ENCODE measurements at places on chromosomes 2 and 18.

DNA sequence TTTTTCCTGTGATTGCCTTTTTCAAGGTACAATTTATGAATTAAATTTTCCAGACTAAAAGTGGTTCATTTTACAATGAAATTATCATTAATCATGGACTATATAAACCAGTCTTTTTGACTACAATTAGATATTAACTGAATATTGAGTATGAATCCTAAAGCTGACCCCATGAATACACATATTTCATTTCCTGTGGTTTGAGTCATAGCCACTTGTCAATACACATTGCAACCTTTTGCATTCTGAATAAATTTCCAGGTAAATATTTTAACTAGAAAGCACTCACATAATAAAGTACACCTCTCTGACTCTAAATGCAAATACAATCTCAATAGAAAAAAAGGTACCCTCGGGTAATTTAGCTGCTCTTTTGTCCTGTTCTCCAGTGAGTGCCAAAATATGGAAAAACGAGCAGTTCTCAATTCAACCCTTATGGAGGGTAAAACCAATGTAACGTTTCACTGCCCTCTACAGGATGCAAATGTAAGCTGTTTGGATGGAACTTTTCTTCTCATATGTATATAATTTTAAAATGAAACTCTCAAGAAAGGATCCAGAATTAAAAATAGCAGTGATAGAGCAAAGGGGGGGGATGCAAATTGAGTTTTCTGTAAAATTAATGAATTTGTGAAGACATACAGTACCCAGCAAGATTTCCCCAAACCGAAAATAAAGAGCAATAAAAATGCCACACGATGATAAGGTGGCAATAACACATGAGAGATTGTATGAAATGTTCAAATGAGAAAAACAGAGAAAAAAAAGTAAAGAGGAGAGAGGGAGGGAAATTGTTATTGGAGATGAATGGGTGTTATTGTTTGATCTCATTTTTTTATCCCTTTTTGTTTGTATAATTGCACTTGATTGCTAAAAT lies 1795.7 kb upstream of the PIK3C3 start:
- no peak for DNase-seq

GRCh38 chr18:13501891-13502290 lies 224.5 kb downstream of the FAM210A start:
- no peak for DNase-seq

GRCh38 chr18:26190506-26190905 lies 35.7 kb upstream of the TAF4B start:
- no peak for DNase-seq

GRCh38 chr2:229050133-229050532 lies 221.0 kb downstream of the PID1 start:
- DNase-seq, result no peak

DNA sequence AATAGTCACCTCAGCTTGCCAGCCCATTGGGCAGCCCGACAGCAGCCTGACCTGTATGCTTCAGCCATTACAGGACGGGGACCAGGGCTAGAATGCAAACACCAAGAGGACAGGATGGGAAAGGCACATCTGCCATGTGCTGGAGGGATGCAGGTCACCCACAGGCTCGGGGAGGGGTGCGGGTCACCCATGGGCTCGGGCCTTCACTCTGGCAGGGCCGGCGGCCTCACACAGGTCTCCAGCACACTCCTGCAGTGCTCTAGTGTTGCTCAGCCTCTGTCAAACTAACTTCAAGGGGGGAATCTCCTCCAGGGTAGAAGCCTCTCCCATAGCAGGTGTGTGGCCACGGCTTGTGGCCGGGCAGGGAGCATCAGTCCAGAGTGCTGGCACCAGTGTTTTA lies 222.5 kb downstream of the SEPTIN10 start:
- no peak for DNase-seq

DNA sequence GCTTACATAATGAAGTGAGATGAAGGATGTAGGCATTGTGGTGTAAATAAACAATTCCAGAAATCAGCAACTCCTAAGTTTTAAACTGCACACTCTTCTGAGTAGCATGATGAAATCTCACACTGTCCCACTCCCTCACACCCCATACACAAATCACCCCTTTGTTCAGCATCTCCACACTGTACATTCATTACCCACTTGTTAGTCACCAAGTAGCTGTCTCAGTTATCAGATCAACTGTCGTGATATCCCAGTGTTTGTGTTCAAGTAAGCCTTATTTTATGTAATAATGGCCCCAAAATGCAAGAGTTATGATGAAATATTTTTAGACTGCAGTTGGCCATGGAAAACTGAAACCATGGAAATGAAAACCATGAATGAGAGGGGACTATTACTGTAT lies 135.7 kb downstream of the GRB14 start:
- no peak for DNase-seq

DNA sequence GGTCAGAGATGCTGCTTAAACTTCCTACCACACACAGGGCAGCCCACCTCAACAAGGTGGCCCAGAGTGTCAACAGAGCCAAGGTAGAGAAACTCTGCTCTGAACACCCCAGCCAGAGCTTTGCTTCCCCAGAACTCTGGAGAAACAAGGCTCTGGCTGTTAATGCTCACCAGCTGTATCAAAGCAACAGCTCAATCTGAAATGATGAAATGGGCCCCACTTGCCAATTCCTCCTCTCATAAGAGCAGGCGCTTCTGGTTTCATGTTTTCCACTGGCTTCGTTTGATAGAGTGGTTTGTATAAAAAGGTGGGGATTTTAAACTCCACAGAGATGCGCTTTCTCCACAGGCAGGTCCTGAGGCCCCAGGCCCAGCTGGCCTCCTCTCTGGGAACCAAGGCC lies 60.9 kb upstream of the TFCP2L1 start:
- no peak for DNase-seq

DNA sequence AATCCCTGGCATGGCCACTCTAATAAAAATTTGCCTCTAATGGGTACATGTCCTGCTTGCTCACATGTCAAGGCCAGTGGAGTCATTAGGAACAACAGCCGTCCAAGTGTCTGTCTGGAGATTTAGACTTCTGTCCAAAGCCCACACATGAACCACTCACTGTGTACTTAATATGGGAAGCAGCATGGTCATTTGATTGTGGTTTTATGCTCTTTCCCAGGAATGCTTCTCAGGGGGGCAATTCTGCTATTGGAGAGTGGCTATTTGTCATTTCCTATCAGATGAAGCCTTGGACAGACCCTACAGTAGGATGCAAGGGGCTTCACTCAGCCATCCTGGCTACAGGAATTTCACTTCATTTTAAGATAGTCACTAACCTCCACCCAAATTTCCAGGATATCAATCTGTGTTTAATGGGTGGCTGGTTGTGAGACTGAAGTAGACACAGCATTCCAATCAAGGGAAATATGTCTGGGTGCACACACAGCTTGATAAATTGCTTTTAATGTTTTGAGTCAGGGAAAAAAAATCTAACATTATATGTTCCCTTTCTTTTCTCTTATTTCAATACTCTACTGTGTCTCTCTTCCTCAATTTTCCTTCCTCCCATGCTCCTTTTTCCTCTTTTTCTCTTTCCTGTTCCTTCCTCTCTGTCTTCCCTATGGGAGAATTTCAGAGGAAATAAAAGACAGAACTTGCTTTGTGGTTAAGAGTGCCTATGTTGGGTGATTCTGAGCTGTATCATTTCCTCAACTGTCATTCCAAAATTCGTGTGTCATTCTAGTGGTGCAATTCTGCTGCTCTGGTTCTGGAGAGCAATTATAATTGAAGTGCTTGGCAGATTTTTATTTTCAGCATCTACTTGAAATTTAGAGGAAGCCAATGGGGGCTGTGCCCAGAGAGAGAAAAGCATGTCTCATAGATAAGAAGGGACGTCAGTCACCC lies 320.1 kb downstream of the OSR1 start:
- DNase-seq, result no peak

GRCh38 chr2:169193618-169194017 lies 124.3 kb downstream of the DHRS9 start:
- DNase-seq, result no peak

DNA sequence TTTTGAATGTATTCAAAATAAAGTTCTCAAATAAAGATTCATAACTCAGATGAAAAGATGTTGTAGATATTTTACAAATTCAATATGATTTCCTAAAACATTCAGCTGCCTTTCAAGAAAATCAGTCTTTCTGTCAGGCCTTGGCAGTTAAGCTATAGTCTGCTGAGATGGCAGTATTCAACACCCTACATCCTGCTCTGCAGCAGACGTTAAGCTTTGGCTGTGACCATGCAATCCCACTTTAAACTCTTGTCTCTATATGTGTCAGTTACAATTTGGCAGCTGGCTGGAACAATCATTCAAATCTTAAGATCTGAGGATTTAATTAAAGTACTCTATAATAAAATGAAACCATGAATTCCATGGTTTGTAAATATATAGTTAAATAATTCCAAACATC lies 567.3 kb upstream of the ZNF804A start:
- no peak for DNase-seq

GRCh38 chr2:191029280-191029950 lies 15.4 kb upstream of the STAT1 start:
- DNase-seq, result no peak

DNA sequence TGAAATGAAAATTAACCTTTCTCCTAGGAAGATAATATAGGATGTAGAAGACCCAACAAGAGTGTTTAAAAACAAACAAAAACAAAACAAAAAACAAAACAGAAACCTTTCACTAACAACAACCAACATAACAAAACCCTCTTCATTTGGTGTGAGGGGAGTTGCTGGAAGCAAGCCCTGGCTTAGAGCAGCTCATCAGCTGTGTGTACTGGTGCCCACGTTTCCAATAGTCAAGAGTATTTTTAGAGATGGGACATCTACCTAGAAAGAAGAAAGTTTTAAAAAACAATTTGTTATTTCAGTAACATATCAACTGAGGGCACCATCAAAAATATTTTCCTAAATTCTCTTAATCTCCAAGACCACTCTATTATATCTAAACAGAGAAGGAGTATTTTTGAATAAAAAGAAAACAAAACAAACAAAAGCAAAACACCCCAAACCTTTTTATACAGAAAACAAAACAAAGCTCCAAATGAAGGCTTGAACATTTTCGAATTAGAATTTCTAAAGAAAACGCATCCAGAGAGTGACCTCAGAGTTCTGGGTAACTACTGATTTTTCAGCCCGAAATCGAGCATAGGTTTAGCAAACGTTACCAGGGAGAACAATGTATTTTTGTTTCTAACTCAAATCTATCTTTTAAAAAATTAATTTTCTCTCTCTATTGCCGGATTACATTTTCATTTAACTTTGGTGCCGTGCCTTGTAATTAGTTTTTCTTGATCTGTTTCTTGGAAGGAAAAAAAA lies 134.6 kb downstream of the INSIG2 start:
- DNase-seq, result no peak

GRCh38 chr2:13414897-13415296 lies 698.2 kb downstream of the TRIB2 start:
- DNase-seq, result no peak

- no peak for DNase-seq
Observed at GRCh38 chr2:26993768-26994167, 23.3 kb downstream of the MAPRE3 start.

DNA sequence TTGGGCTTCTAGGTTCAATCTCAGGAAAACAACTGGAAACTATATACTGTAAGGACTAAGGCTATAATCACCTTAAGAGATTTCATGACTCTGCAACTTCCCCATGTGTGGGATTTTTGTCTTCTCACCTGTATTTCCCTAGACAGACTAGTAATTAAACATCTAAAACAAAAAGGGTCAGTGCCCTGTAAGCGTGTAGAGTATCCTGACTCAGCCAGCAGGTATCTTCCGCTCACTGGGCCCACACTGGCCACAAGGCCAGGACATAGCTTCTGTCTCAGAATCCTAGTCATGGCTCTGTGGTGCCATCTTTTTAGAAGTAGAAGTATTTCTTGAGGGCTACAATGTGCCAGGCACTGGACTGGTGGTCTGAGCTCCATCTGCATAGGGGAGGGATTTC lies 28.8 kb upstream of the KCMF1 start:
- no peak for DNase-seq

DNA sequence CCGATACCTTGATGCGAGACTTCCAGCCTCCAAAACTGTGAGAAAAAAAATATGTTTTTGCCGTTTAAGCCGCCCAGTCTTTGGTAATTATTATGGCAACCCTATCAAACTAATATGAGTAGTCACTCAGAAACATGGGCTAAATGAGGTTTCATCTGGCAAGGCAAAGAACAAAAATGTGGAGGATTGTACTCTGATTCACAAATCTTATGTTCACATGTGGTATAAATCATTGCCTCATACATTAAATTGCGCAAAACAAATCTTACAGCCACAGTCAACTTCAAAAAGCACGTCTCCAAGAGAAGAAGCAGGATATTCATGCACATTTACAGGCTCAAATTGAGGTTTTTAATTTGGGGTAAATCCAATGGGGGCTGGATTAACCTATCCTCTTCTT lies 1435.4 kb upstream of the LRRTM1 start:
- DNase-seq, result no peak

DNA sequence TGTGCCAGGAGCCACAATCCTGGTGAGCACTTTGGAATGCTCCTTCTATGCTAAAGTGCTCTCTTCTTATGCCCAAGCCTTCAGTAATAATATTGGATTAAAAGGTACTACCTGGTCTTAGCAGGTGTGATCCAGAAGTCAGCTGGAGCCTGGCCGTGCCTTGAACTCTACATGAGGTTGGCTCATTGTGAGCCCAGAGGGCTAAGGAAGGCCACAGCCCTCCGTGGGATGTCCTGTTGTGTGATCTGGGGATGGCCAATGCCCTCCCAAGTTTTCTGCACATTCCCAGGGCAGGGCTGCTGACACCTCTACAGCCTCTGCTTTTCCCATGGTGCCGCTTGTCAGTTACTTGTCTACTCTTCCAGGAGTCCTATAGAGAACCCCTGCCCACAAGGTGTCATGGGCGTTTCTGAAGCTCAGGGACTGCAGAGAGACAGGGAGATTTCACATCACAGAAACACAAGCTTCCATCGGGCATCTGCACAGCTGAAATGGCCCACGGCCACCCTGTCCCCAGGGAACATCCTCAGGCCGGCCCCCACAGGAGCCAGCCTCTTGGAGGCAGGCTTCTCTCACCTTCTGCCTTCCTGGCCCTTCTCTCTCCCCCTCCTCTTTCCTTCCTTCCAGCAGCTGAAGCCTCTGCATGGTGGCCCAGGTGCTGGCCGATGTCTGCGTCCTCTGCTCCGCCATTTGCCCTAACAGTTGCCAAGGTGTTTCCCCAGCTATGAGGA lies 27.3 kb upstream of the GPR55 start:
- no peak for DNase-seq

- DNase-seq, result no peak
Observed at GRCh38 chr2:190698895-190699294, 50.0 kb downstream of the NAB1 start.

DNA sequence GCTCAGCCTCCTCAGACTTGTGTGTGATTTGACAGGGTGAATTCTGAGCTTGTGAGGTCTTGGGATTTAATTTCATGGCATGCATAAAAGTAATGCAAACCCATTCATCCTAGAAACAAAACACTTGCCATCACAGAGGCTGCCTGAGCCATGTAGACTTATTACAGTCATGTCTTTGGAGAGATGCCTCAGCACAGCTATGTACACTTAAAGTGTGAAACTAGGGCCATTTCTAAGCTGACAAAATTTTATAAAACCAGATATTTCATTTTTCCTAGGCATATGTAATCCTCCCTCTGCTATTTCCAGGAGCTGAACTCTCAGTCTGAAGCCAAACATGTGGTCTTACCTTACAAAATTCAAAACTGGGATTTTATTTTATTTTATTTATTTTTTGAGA lies 322.2 kb upstream of the SPHKAP start:
- DNase-seq, result no peak

- DNase-seq, result no peak
Observed at GRCh38 chr18:59278793-59279192, 5.5 kb upstream of the RAX start.

Data from KG1 (cell line).